ENCODE measurements at places on chromosomes 4 and X.
A peak's percentile ranks its signal among the peaks of the same experiment; 100 is the strongest.

DNA sequence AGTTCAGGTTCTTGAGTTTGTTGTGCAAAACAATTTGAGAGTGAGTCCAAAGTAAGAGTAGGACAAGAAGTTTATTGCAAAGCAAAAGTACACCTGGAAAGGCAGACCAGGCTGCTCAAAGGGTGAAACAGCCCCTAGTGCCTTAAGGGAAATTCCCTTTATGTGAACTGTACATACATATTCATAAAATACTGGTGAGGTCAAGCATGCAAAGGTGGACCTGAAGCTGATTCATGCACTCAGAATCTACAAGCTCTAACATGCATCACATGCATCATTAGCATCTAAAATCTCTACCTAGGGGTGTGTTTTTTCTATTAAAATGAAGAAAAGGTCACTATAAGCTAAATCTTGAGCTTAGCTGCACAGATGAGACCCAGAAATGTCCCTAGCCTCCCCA, 266.9 kb downstream of the SPATA18 start:
- DNase-seq, result no peak

DNA sequence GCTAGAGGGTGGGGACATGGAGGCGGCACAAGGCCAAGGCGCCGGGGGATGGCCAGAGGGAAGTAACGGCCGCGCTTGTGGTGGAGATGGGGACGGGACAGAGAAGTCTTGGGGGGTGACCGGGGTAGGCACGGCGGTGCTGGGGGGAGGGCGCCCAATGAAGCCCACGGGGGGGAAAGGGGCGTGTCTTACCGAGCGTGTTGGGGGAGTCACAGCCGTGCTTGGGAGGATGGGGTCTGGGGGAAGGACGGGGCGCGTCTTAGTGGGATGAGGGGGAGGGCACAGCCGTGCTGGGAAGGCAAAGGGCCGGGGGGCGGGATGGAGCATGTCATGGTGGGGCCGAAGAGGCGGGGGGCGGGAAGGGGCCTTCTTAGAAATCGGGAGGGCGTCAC, 952 bp downstream of the ARSD start:
- no peak for DNase-seq

DNA sequence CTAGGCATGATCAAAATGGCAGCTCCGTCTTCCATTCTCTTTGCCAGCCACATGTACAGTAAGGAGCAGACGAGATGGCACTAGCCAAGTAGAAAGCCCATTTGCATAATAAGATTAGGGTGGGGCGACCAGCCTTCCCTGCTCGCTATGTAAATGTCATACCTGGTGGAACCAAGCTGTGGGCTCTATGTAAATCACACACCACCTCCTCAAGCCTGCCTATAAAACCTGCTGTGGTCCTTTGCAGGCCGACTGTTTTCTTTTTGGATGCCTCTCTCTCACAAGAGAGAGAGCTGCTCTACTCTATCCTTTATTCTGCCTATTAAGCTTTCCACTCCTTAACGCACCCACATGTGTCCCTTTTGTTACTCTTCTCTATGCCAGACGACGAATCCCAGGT, 1472.7 kb downstream of the ARAP2 start:
- no peak for DNase-seq

DNA sequence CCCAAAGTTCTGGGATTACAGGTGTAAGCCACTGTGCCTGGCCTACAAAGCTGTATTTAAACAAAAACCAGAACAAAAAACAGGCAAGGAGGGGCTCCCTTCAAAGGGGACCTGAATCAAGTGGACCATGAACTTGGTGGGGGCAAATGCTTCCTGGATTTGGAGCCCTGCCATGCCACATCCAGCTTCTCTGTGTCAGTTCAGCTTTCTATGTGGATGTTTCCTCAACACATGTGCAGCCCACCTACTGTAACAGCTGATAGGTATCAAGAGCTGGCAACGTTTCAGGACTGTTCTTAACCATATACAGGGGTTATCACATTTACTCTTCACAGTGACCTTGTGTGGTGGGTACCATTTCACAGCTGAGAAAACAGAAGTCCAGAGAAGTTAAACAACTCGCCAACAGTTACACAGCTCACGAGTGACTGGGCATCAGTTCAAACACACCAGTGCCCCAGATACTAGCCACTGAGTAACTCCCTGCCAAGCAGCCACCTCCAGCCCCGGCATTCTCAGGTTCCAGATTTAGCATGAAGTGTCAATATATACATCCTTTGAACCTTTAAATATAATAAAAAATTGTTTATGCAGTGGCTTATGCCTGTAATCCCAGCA, 7.5 kb downstream of the GPR143 start:
- DNase-seq, result no peak

DNA sequence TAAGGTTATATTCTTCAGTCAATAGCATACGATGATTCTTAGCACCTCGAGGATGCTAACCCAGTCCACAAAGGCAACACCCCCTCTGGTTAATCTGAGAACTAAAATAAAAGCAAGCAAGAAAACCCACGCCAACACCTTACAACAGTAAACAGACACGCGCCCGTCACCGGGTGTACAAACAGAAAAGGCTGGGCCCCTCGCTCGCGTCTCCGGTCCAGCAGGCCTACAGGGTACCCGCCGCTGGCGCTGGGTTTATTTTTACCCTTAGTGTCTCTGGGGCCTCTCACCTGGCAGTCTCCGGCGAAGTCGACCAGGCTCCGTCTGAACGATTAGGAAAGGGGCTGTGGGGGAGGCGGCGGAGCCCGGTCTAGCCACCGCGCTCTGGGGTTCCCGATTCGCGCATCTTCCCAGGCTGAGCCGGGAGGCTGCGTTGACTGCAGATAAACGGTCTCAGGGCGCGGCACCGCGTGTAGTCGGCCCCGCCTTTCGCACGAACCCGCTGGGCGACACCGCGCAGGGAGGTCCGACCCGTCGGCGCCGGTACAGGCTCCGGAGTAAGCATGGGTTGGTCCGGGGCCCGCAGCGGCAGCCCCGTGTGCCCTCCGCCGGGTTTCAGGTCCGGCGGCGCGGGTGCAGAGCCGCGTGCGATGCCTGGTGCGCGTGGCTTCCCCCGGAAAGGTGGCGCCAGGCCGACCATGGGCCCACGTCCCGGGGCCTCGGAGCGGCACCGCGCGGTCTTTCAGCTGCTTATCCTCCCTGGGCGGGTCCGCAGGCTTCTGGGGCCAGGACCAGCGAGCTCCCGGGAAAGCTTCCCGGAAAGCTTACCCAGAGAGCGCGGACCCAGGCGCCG, 441 bp downstream of the SLC9B2 start:
- DNase-seq, result peak; percentile 79

DNA sequence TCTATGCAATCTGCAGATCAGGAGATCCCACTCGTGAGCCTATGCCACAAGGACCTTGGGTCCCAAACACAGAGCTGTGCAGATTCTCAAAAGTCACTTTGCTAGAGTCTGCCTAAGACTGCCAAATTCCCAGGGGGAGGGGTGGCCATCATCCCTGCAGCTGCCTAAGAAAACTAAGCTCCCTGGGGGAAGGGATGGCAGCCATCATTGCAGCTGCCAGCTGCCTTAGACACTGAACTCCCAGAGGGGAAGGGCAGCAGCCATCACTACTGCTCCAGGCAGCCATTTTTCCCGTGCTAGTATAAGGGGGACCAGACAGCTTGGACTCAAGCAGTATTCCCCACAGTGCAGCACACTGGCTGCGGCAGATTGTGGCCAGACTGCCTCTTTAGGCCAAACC, 156.9 kb downstream of the NKX6-1 start:
- DNase-seq, result no peak

GRCh38 chr4:1202526-1203011, 30.2 kb upstream of the SPON2 start:
- DNase-seq, result no peak

DNA sequence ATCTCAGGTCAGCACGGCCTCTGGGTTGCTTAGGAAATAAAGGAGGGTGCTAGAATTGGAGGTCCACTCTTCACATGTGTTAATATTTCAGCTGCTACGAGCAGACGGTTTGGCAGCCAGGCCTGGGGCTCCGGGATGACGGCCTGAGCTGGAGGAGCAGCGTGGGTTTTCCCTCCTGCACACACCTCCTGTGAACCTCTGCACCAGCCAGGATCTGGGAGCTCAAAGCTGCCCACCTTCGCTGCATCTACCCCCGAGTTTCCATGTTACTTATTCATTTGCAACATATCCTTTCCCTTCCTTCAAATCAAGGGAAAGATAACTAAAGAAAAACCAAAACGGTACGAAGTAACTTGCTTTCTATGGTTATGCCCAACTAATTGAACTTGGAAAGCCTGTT, 13.6 kb downstream of the STOX2 start:
- no peak for DNase-seq

Data from CD4-positive, alpha-beta T cell treated with Interleukin-21 for 1 hour (primary cell).